ENCODE measurements at places on chromosomes 13 and 19. TPM values are rescaled to one million over a fixed set of nuclear protein-coding genes. Genes with fewer than 3 reads are reported as not detected.

DNA sequence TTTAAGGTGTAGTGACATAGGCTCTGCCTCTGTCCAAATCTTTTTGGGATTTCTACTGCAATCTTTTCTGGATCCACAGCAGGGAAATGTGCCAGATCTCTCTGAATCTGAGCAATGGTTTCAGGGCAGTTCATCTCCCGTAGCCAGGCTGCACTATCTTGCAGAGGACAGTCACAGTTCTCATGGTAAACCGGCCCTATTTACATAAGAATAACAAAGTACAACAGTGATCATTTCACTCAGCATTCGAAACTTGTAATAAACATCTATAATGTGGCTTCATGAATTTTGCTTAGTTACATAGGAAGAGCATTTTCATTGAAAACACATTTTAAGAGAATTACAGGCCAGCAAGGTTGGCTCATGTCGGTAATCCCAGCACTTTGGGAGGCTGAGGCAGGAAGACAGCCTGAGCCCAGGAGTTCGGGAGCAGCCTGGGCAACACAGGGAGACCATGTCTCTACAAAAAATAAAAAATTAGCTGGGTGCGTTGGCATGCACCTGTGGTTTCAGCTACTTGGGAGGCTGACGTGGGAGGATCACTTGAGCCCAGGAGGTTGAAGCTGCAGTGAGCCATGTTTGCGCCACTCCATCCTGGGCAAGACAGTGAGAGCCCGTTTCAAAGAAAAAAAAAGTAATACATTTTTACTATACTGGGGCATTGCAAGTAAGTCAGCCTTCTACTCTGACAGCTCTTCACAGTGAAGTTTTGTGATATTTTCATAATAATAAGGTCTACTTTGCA lies 5.0 kb downstream of the POGLUT2 start:
- DNase-seq: no peak

GRCh38 chr13:45943120-45943519 lies 91.6 kb upstream of the SIAH3 start:
- no peak for DNase-seq

DNA sequence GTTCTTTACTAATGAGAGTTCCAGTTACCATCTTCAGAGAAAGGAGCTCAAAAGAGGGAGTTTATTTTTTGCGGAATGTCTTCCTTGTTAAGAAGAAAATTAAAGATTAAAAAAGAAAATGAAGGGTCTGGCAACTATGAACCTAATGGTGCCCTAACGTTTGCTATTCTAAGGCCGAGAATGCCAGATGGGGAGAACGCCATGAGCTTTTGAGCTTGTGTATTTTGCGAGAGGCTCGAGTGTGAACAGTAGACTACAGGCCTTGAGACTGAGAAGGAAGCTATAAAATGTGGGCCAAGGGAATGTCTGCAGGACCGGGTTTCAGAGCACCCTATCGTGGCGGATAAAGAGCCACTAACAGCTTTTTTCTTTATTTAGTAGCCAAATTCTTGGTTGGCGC lies 6.7 kb downstream of the FGF14 start:
- no peak for DNase-seq

GRCh38 chr13:36920616-36921185 lies 663 bp upstream of the SMAD9 start:
- DNase-seq: no peak

The CDC42EP5 gene
- total RNA-seq: 7.9 TPM

The ZNF83 gene
- total RNA-seq: 52.1 TPM

The ZNF382 gene
- total RNA-seq: 4.6 TPM

Data from fibroblast of the aortic adventitia (primary cell).